ENCODE measurements at places on chromosomes 12 and 14.

- no peak for DNase-seq
Measured at GRCh38 chr12:6745741-6746525, 7.0 kb downstream of the MLF2 start.

- no peak for DNase-seq
Measured at GRCh38 chr12:91139286-91139685, 28.0 kb upstream of the LUM start.

- DNase-seq = no peak
Measured at GRCh38 chr12:26109343-26109881, 15.4 kb downstream of the BHLHE41 start.

DNA sequence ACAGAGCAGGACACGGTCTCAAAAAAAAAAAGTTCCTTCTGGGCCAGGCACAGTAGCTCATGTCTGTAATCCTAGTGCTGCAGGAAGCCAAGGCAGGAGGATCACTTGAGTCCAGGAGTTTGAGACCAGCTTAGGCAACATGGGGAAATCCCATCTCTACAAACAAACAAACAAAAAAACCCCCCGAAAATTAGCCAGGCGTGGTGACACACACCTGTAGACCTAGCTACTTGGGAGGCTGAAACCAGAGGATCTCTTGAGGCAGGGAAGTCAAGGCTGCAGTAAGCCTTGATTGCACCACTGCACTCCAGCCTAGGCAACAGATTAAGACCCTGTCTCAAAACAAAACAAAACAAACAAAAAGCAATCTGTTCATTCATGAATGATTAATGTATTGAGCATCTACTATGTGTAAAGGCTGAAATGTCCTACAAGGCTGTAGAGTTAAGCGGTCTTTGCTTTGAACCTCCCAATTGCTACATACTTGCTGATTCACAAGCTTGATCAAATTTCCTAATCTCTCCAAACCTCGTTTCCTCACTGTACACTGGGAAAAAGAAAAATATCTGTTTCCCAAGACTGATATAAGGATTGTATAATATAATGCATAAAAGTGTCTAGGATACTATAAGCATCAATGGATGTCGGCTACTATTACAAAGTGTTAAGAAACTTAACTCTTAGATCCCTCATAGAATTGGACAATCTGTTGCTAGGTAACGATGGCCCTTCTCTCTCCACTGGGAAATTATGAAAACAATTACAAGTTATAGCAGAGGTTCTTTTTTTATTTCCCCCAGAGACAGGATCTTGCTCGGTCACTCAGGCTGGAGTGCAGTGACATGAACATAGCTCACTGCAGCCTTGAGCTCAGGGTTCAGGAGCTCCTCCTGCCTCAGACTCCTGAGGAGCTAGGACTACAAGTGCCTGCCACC lies 7.9 kb upstream of the RILPL2 start:
- DNase-seq = no peak

DNA sequence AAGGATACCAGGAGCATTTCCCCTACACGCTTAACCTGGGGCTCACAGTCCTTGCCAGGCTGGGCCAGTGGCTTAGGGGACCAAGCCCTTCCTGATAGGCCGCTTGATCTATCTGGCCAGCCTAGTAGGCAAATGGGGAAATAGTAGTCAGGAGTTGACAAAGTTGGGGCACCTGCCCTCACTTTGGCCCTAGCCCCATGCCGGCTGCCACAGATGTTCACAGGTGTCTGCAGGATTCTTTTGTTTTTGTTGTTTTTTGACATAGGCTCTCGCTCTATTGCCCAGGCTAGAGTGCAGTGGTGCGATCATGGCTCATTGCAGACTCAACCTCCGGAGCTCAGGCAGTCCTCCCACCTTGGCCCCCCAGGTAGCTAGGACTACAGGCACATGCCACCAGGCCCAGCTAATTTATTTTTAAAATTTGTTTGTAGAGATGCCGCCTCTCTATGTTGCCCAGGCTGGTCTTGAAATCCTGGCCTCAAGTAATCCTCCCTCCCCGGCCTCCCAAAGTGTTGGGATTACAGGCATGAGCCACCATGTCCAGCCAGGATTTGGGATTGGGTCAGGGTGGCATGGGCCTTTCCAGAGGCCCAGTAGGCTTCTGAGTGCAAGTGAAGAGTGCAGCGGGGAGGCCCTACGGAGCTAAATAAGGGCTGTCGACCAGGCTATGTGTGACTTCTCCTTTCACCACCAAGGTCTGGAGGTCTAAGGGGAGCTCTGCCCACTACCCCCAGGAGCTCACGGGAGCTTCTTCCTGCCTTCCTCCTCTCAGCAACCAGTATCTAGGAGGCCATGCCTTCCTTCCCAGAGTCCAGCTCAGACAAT lies 15.5 kb upstream of the HDAC7 start:
- no peak for DNase-seq

GRCh38 chr12:12719496-12719895 lies 2.3 kb downstream of the CDKN1B start:
- no peak for DNase-seq

- no peak for DNase-seq
Measured at GRCh38 chr12:124359671-124360581, 65.0 kb downstream of the RFLNA start.

DNA sequence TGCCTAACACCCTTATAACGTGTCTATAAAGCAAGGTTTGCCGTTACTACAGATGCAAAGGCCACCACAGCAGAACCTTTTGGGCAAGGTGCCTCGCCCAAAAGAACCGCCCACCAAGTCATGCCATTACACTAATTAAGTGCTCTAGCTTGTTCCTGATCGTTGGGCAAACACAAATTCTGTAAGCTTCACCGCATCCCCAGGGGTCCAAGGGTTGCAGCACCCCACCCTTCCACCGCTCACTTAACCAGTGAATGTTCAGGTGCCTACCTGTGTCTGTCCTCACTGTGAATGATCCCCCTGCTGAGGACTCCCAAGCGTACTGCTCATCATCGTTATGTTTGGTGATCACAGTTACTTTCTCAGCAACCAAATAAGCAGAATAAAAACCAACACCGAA lies 1.4 kb downstream of the HSP90AA1 start:
- no peak for DNase-seq

GRCh38 chr14:92503756-92504491 lies 9.7 kb upstream of the RIN3 start:
- peak; percentile 57 for DNase-seq

DNA sequence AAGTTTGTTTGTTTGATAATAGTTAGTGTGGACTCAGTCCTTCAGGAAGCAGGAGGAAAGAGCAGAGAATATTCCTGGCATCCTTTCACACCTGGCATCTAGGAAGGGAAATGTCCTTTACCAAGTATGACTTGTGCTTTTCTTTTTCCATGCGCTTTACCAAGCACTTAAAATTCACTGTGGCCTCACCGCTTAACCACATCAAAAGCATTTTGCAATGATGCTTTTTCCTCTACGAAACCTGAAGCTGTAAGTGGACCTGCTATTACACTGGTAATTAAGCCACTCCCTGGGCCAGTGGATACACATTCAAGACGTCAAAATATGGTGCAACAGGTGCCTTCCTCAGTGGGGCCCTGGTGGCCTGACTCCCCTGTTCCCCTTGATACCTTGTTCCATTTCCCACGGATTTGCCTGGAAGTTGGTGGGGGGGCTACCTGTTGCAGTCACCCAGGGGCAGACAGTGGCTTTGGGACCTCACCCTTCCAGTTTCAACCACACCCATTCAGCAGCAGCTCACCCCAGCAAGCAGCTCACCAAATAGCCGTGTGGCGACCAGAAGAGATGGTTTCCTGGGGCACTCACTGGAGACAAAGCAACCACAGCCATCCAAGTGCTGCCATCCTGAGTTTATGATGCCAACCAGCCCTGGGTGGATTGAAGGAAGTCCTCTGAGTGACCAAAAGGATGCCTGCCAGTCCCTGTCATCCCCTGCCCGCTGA lies 14.2 kb upstream of the FZD10 start:
- DNase-seq = no peak

DNA sequence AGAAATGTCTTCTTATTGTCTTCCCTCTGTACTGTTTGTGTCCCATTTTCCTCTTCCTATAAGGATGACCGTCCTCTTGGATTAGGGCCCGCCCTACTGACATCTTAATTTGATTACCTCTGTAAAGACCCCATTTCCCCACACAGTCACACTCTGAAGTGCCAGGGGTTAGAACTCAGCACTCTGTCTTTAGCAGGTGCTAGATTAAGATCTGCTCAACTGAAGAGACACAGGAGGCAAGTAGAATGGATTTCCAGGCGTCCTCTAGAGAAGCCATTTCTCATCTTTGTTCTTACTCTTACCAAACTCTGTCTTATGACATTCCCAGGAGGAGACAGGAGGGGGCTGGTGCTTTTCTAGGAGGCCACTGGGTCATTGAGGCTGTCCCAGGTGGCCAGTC lies 50.8 kb downstream of the VCPKMT start:
- no peak for DNase-seq

All from AG08396 (cell line).